ENCODE measurements at places on chromosomes 6 and 20.

DNA sequence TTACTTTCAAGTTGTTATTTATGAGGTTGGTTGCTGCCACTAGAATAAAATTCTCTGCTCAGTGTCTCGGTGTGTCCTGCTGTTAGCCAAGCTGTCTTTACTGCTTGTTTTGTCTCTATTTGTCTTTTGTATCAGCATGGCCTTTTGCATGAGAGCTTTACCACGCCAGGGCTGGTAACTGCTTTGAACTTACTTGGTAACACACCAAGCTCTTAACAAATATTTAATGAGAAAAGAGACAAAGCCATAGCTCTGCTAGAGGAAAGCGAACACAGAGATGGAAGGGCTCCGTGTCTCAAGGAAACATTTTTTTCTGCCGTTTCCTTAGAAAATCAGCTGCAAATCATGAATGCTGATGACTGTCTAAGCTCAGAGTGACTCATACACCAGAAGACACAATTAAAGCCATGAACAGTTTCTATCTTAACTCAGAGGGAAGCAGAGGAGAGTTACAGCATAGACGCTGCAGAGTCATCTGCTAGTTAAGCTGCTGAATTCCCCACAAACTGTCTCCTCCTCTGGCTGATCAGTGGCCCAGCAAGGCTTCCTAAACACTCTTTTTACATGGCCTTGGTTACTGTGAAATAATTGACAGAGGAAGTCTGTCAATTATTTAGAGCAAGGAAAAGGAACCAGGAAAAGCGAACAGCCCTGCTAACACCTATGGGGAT is 44.8 kb downstream of the AGPAT4 start:
- no peak for DNase-seq

- no peak for DNase-seq
Observed at GRCh38 chr6:168192195-168192900, 113.3 kb upstream of the FRMD1 start.

DNA sequence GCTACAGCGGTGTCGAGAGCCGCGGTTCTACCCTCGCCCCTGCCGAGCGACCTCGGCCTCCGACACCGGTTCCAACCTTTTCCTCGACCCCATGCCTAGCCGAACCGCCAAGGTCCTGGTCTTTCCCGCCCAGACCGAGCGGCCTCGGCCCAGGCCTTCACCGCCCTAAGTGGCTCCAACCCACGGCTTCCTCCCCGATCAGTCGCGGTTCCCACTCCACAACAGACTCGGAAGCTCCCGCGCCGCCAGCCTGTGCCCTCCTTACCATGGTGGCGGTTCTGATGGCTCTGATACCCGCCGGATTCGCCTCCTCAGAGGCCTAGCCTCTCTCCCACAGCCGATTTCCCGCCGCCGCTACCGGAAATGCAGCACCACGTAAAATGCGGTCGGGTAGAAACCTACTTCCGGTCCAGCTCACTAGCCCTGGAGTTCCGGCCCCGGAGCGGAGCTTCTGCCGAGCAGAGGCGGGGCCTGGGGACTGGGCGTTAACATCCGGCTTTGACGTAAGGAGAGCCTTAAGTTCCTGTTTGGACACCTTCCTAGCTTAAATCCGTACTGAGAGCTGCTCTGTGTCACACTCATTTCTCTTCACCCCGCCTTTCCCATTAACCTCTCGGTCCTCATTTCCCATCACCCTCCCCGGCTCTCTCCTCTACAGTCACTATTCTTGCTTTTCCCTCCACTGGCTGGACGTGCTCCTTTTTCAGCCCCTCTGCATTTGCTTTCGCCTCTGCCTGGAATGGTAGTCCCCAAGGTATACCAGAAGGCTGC is at the start of gene SNRPB:
SNRPB (minus strand) TSS at position 367 of the 771 bp plus-strand sequence; CDS start at position 268, 99 bp downstream.
- DNase-seq, result peak; percentile 81

- DNase-seq, result no peak
Observed at GRCh38 chr6:61193771-61194170, 1092.3 kb downstream of the KHDRBS2 start.

DNA sequence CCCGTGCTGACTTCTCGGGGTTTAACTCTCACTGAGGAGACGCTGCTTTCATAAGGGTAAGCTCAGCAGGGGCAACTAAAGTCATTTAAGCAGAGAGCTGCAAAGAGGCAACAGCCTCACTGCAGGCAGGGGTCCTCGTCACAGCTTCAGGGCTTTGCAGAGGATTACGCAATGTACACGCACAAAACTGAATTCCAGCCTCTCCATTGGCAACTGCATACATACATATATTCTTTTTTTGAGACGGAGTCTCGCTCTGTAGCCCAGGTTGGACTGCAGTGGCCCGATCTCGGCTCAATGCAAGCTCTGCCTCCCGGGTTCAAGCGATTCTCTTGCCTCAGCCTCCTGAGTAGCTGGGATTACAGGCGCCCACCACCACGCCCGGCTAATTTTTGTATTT is 2.4 kb downstream of the GMEB2 start:
- no peak for DNase-seq

DNA sequence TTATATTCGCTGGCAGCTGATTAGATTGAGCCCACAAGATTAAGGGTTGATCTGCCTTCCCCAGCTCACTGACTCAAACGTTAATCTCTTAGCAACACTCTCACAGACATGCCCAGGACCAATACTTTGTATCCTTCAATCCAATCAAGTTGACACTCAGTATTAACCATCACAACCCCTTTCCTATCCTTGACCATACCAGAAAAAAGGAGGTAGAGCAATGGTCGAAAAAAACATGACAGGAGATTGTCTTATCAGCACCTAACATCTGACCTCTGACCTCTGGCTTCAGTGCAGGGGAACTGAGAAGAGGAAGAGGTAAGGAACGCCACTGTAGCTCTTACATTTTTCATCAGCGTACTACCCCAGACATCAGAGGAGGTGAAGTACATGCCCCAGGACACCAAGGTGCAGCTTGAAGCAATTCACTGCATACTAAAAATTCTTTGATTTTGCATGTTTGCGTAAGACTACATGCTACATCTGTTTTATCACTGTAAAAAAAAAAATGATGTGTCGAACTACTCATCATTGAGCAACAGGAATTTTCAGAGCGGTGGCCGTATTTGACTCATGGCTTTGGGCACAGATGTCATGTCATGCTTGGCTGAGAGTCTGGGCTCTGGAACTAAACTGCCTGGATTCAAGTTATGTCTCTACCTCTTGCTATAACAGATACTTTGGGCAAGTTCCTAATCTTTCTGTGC is 188.0 kb upstream of the TAB2 start:
- no peak for DNase-seq

DNA sequence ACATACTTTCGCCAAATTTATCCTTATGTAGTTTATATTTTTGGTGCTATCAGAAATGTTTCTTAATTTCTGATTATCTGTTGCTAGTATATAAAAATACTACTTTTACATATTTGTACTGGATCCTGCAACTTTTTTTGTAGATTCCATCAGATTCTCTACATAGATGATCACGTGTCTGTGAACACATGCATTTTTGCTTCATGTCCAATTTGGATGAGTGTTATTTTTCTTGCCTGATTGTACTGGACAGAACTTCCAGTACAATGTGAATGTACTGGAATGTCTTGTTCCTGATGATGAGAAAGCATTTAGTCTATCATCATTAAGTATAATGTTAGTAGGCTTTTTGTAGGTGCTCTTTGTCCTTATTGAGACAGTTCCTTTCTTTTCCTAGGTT is 25.0 kb upstream of the SSR1 start:
- no peak for DNase-seq

GRCh38 chr20:49916146-49917002 is 1.0 kb upstream of the SPATA2 start:
- DNase-seq, result no peak

- DNase-seq, result no peak
Observed at GRCh38 chr6:56065408-56065807, 182.0 kb downstream of the COL21A1 start.

GRCh38 chr6:147274012-147274411 is 69.8 kb downstream of the STXBP5 start:
- no peak for DNase-seq

- no peak for DNase-seq
Observed at GRCh38 chr6:92647630-92648029, 771.7 kb downstream of the EPHA7 start.

GRCh38 chr6:116392132-116393013 is 21.6 kb downstream of the DSE start:
- DNase-seq, result no peak

GRCh38 chr20:25270829-25271251 is 23.0 kb downstream of the PYGB start:
- DNase-seq, result peak; percentile 6

- no peak for DNase-seq
Observed at GRCh38 chr20:18524646-18525045, 16.9 kb downstream of the SEC23B start.

DNA sequence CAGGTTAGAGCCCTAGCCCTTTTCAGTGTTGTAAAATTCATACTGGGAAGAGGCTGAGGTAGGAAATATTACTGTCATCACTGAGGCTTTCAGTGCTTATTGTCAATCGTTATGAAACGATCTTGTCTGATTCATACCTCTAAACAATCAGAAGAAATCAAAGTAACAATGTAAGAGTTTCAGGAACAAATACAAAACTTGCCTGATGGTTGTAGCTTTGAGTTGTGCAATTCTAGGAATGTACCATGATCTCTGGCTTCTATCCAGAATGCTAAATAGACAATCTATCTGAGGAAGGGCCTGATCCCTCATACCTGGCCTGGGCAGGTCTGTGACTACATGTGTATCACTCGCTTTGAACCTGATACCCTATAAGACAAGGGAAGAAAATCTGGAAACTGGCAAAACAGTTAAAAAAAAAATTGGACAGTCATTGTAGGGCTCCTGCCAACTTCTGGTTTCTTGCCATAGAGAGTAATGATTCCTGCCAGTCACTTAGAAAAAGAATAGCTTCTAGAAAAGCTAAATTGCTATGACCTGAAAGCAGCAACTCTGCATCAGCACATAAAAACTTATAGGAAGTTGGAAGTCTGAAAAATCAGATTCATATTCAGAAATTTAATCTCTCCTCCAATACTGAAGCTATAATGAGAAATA is 234.7 kb downstream of the BTBD9 start:
- no peak for DNase-seq

- peak; percentile 17 for DNase-seq
Observed at GRCh38 chr20:1332749-1333300, 3.9 kb upstream of the SDCBP2 start.

GRCh38 chr6:106973018-106973835 is 1.3 kb downstream of the CD24 start:
- DNase-seq, result no peak

DNA sequence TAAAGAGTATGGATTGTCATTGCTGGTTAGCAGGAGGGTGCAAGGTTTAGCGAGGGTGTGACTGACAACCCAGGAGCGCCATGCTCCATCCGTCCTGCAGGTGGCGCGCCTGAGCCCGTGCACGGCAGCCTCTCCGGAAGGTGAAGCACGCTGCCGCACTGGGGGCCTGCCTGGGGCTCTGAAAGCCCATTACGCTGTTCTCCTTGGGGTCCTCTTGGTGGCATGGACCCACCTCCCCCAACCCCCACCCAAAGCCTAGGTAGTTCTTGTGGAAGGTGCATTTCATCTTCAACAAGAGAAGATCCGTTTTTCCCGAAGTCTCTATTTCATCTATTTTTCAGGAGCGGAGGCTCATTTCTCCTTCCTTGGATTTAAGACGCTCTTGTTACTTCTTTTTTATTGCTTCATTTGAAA is 197.4 kb upstream of the KCNG1 start:
- DNase-seq, result no peak

DNA sequence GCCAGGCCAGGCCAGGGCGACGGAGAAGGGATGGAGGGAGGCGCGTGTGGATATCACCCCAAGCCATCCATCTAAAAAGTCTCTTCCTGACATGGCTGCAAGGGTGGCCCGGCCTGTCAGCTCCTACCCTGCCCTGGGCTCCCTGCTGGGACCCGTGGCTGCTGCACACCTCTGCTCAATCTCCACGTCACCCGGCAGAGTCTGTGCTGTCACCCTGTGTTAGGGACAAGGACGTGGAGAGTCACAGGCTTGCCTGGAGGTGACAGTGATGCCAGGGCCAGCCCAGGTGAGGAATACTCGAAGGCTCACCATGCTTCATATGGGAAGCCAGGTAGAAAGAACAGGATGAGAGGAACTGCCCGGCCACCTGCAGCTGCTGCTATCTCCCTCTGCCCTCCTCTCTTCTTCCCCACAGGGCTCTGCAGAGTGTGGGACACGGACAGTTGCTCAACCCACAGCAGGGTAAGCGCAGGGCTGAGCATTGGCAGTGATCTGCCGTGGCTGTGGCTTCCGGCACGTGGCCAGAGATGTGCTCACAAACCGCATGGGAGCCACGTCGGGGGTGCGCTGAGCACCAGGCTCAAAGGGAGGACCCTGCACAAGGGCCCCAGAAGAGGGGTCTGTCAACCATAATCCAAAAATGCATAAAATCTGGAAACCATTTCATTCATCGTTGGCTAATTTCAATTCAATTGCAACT is 214.3 kb downstream of the DLL1 start:
- no peak for DNase-seq

GRCh38 chr6:118495485-118496280 is 52.4 kb upstream of the PLN start:
- no peak for DNase-seq

GRCh38 chr6:142925575-142926110 is 19.3 kb downstream of the HIVEP2 start:
- no peak for DNase-seq

DNA sequence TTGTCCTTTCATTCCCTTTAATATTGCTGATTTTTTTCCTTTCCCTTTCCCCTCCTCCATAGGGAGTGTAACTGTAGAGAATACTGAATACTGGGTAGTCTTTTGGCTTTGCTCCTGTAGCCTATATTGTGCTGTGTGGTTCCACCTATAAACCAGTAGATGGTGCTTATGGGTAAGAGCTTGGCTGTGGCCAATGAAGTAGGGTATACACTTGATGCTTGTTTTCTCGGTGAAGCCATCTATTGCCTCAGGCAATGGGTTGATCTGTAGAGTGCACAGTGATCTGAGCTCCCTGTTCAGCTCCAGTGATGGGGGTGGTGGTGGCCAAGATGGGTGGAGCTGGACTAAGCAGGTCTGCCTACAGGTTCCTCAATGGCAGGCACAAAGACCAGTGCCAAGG is 203.3 kb upstream of the IMPG1 start:
- DNase-seq, result no peak

- no peak for DNase-seq
Observed at GRCh38 chr6:143607168-143607567, 70.6 kb upstream of the PHACTR2 start.

GRCh38 chr6:1580109-1580508 is 29.6 kb upstream of the FOXC1 start:
- no peak for DNase-seq

DNA sequence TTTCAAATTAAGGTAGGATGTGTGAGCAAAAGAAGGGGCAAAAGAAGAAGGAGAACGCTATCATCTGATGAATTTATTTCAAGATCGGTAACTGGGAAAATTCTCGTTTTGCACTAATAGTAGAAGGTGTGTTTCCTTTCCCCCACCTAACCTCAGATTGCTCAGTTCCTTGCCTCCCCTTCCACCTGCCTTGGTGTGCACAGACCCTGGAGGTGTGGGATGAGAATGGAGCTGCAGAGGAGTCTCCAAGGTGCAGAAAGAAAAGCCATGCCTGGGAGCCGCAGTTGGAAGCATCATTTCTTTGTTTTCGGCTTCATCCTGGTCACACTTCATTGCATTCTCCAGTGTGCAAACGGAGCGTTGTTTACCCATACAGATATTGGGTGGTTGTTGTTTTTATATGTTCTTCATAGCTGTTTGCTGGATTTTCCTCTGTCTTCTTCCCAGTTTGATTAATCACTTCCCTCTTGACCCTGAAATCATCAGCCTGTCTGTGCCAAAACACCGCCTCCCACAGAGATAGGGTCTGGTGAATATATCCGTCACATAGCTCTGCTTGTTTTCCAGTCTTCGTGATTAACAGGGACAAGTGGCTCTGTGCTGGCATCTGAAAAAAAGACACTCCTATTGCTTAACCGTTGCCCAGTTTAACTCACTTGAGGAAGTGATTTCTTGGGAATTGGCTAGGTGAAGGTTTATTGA is 40.2 kb upstream of the NEDD9 start:
- DNase-seq, result no peak
